ENCODE measurements at places on chromosomes 3 and 15. TPM values are rescaled to one million over a fixed set of nuclear protein-coding genes. Genes with fewer than 3 reads are reported as not detected.
A peak's percentile ranks its signal among the peaks of the same experiment; 100 is the strongest.

DNA sequence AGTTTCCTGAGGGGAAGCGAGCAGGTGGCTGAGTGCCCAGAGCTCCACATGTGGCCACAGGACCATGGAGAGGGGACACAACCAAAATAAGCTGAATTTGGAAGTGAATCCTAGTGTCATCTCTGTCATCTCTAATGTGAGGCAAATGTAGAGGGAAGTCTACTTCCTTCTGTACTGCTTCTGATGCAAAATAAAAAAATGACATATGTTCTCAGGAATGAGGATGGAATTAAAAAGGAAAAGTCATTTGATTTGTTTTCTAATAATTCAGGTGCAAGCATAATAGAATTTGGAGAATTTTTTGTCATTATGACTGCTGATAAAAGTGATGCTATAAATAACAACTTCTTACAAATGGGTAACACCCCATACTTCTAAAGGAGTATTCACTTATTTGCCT, 59.5 kb upstream of the POU1F1 start:
- no peak overlapping the region for H3K4me3 ChIP-seq
- DNase-seq = peak; percentile 8
- H3K27me3 ChIP-seq = no peaks in the 10 kb centered on the region
- H3K27ac ChIP-seq = no peak overlapping the region
- H3K36me3 ChIP-seq = no peaks in the 10 kb centered on the region

DNA sequence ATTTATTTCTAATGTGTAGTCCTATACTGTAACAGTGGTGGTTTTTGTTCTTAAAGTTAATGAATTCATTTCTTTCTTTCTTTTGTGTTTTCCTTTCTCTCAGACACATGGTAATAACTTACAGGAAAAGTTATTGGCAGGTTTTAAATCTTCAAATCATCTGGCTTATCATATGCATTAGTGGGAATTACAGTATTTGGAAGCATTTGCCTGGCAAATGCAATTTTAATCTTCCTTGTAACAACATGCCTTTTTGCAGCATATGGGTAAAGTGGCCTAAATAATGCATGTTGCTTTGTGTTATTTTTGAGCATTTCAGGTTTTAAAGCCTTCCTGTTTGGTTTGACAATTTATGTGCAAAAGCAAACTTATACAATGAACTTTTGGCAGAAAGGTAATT, 66.8 kb downstream of the GALK2 start:
- peaks cover 12% of the 10 kb centered on the region for H3K4me1 ChIP-seq
- no peak overlapping the region for H3K4me3 ChIP-seq
- no peaks in the 10 kb centered on the region for H3K36me3 ChIP-seq
- no peak for DNase-seq

DNA sequence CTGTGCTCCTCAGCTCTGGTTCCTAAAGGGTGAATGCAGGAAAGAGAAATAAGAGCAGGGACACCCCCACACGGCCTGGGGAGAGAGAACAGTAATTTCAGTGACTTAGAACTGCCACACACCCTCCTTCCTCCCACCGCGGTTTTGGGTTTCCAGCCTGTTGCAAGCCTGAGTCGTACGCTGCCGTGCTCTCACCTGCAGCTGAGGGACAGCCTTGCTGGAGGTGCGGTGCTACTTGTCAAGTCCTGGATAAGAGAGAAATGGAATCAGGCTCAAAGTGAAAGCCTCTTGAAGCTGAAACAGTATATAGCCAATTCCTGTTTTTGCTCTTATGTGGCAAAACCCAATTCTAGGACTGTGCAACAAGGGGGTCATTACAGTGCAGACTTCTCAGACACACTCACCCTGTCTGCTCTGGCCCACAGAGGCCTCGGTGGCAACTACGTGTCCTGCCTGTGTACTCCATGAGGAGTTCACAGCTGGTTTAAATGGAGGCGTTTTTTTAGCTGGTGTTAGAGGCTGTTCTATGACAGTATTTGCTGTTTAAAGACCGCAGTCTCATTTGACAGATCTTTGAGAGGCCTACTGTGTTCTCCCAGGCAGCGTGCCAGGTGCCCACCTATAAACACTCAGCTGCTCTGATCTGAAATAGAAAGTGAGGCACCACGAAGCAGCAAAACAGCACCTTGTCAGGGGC, 42.9 kb downstream of the TBC1D2B start:
- peaks cover 2% of the 10 kb centered on the region for H3K36me3 ChIP-seq
- peak overlapping the region; percentile 6 for H3K4me3 ChIP-seq
- DNase-seq = no peak
- H3K4me1 ChIP-seq = peaks cover 12% of the 10 kb centered on the region

DNA sequence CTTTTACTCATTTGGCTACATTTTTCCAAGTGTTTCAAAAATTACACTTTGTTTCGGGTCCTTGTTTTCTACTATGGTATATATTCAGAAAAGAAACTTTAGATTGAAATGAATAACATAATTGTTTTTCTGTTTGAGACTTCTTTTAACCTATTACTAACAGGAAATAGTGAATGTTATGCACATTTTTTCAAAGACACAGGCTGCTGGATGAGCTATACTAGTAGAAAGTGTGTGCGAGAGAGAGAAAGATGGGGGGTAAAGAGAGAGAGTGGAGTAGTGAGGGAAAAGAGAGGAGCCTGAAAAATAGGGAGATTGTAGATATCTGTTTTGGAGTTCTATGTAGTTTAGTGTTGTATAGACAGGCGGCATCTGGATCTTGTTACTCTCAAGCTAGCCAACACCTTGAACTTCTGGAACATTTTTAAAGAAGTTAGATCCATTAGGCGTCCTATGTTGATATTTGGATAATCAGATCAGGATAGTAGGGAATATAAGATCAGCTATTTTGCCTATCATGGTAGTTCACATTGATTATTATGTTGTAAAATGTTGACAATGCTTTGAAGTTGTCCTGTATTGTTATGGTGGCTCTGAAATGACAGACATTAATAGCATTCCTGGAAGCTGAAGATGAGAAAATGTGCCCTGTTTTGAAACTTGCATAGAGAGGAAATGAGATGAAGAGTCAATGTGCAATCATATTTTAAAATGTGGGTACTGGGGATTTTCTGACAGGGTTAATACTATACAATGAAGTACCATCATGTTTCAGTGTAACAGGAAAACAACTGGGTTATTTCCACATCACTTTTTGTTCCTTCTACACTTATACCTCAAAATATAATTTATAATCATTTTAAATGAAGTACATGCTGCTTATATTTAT, 2.6 kb downstream of the RBMS3 start:
- H3K27me3 ChIP-seq = no peaks in the 10 kb centered on the region
- H3K4me3 ChIP-seq = peak overlapping the region; percentile 78
- DNase-seq = peak; percentile 42
- H3K27ac ChIP-seq = peak overlapping the region; percentile 91
- H3K36me3 ChIP-seq = no peaks in the 10 kb centered on the region
- peaks cover 13% of the 10 kb centered on the region for H3K4me1 ChIP-seq

DNA sequence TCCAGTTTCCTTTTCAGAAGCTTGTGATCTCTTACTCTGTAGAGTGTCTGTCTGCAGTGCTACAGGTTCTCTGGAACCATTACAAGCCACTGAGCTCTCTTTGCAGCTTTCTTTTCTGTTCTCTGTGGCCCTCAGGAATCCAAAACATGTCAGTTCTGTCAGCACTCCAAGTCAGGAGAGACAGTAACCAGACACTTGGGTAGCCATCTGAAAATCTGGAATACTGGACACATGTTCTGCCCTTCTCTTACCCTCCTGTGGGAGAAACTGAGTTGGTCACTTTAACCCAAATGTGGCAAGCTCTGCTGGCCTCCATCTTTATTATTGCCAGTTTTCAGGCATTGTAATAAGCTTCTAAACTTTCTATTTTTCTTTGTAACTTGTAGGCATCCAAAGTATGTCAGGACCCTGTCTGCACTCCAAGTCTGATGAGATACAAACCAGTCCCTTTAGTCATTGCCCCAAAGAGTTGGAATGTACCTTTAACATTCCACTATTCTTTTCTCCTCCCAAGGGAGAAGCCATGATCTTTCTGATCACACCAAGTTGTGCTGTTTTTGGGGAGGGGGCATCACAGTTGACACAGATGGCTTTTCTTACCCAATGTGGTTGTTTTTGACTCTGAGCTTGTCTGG, 183.7 kb downstream of the DPH6 start:
- H3K4me1 ChIP-seq = no peaks in the 10 kb centered on the region
- no peak overlapping the region for H3K4me3 ChIP-seq
- no peaks in the 10 kb centered on the region for H3K36me3 ChIP-seq
- H3K27ac ChIP-seq = no peak overlapping the region
- H3K27me3 ChIP-seq = no peaks in the 10 kb centered on the region
- DNase-seq = peak; percentile 86

DNA sequence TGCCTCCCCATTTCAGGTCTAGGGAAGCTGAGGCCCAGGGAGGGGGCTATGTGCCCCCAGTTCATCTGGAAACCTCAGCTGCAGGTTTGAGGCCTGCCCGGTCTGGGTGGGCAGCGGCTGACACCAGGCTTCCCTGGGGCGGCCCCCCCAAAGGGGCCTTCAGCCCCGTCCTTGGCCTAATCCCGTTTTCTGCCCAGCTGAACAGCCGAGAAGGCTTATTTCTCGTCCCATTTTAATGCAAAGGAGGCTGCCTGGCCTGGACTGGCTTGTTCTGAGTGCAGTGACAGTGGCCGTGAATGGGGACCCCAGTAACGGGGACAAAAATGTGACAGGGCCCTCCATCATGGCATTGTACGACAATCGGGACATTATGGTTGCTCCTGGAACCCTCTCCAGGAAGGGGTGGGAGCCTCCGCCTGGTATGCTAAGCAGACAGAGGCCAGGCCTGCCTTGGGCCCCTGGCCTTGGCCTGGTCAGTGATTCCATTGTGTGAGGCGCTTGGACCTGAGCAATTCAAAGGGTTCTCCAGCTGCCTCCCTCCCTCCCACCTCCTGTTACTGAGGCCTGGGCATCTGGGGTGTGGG, 93.9 kb downstream of the WNT7A start:
- no peak overlapping the region for H3K4me3 ChIP-seq
- no peak overlapping the region for H3K27ac ChIP-seq
- H3K36me3 ChIP-seq = no peaks in the 10 kb centered on the region
- no peaks in the 10 kb centered on the region for H3K4me1 ChIP-seq
- DNase-seq = no peak
- no peaks in the 10 kb centered on the region for H3K27me3 ChIP-seq

- no peak overlapping the region for H3K4me3 ChIP-seq
- H3K27ac ChIP-seq = peak overlapping the region; percentile 45
- no peaks in the 10 kb centered on the region for H3K27me3 ChIP-seq
- H3K36me3 ChIP-seq = no peaks in the 10 kb centered on the region
- H3K4me1 ChIP-seq = no peaks in the 10 kb centered on the region
- DNase-seq = peak; percentile 88
These were observed 367.5 kb upstream of the THBS1 start for GRCh38 chr15:39213385-39213840.

- H3K4me3 ChIP-seq = no peak overlapping the region
- H3K27ac ChIP-seq = no peak overlapping the region
- H3K27me3 ChIP-seq = no peaks in the 10 kb centered on the region
These were observed 53.0 kb upstream of the GSK3B start for GRCh38 chr3:120147072-120147871.

The SENP8 gene
- 2.6 TPM for total RNA-seq

The PRRT3 gene
- 3.8 TPM for total RNA-seq

The KNG1 gene
- not detected for total RNA-seq

The POLR2H gene
- 59.6 TPM for total RNA-seq

Data from fibroblast of lung (primary cell).